ENCODE measurements at places on chromosomes 1 and 21.

DNA sequence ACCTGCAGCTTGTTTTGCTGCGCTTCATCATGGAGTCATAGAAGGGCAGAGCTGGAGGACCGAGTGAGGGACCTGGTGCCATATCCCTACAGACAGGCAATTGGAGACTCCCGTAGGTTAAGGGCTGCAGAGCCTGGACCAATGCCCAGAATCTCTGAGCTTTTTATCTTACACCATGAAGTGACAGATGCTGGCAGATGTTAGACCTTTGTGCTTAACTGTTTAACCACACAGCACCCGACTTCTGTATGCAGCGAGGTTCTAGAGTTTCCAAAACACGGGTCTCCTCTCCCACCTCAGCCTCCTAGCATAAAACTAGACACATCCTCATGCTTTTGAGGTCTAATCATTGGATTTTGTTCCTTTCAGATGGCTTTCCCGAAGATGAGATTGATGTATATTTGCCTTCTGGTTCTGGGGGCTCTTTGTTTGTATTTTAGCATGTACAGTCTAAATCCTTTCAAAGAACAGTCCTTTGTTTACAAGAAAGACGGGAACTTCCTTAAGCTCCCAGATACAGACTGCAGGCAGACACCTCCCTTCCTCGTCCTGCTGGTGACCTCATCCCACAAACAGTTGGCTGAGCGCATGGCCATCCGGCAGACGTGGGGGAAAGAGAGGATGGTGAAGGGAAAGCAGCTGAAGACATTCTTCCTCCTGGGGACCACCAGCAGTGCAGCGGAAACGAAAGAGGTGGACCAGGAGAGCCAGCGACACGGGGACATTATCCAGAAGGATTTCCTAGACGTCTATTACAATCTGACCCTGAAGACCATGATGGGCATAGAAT is 47.6 kb downstream of the B3GALT5 start:
- DNase-seq = no peak

DNA sequence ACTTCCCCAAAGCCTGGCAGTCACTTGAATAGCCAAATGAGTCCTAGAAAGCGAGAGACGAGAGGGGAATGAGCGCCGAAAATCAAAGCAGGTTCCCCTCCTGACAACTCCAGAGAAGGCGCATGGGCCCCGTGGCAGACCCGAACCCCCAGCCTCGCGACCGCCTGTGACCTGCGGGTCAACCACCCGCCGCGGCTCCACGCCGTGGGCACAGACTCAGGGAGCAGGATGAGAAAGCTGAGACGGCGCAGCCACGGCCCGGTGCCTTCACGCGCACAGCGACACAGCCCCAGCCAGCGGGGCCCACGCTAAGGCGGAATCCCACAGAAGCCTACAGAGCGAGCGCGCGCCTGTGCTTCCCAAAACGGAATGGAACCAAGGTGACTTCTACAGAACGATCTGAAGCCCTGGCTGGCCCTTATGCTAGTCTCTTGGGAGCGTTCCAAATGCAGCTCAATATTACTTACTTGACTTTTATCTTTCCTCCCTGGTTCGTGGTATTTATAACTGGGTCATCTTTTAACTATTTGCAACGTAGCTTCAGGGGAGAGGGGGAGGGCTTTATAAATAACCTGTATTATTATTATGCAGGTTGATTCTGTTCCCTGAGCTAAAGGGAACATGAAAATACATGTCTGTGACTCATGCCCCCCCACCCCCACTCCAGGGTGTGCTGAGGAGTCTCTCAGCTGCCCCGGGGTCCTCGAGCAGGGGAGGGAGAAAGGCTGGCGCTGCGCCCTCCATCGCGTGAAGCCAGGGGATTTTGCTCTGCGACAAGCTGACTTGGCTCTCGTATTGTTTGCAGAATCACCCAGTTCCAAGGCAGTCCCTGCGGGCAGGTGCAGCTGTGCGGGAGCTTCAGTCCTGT is 1.7 kb downstream of the TSPEAR start:
- peak; percentile 33 for DNase-seq

DNA sequence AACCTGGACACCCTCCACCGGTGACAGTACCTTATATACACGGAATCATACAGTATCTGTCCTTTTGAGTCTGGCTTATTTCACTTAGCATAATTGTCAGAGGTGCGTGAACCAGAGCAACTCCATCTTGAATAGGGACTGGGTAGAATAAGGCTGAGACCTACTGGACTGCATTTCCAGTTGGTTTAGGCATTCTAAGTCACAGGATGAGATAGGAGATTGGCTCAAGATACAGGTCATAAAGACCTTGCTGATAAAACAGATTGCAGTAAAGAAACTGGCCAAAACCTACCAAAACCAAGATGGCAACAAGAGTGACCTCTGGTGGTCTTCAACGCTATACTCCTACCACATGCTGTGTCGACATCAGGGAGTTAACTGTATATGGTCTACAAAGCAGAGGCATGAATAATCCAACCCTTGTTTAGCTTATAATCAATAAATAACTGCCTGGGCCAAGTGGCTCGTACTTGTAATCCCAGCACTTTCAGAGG is 1.4 kb upstream of the FDPS start:
- peak; percentile 22 for DNase-seq

- DNase-seq = no peak
These were observed 66.2 kb downstream of the MRPL39 start for GRCh38 chr21:25541042-25541441.

- DNase-seq = no peak
These were observed 24.4 kb downstream of the DIPK1A start for GRCh38 chr1:92936865-92937264.

DNA sequence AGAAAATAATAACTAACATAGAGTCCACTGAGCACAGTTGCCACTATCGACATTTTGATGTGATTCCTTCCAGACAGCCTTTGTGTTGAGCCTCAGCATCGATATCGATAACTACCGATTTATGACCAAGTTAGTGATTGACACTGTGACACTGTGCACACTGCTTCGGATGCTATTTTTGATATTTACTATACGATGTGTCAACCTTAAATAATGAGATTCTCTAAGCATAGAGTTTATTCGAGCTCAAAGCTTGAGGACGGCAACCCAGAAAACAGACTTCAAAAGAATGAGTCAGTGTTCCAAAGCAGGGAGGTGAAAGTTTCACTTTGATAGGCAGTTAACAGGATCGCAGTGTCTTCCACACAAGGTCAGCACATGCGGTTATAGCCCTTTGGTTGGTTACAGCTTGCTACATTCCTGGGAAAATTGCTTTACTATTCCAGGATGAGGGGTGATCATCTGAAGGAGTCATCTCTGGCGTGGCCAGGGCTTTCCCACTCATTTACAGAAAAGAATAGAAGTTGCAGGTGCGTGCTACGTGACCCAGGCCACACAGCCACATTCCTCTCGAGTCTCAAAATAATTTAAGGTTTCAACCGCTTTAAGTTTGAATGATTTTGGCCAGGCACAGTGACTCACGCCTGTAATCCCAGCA is 53.6 kb upstream of the EFHD2 start:
- DNase-seq = no peak

- no peak for DNase-seq
These were observed 132.3 kb upstream of the WNT4 start for GRCh38 chr1:22275167-22275566.

DNA sequence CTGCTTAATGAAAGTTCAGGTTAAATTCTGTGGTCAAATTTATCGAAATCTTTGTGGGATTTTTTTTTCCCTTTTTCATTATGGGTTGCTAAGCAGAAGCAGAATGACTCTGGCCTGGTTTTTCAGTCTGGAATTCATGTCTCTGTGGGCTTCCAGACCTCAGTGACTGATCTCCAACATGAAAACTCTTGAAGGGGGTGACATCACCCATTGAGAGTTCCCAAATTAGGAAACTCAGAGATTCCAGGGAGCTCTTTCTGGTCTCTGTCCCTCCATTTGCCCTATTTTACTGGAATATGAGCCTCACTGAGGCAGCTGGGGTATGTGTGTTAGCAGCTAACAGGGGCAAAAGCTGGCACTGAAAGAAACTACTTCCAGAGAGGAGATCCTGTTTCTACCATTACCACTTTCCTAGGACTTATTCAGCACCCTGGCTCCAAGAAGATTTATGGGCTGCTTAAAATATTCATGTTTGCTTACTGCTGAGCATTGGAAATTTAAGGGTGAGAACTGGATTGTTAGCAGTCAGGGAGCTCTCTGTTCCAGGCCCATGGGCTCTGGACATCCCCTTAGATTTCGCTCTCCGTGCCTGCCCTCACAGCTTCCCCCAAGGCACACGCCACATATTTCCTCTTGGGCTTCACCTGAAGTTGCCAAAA is 203.4 kb upstream of the SPAG17 start:
- no peak for DNase-seq

DNA sequence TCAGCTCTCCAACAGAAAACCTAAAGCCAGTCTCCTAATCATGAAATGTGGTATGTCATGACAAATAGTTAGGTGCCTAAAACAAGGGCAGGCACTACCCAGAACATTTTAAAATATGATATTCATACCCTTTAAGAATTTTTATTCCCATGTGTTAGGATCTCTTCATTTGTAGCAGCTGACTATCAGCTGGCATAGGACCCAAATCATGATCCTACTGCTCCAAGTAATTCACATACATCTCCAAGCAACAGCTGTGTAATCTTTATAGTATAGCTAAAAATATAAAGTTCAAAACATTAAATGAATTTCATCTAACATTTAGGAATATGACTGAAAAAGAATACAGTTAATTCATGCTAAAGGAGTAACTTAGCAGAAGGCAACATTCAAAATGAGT is 57.5 kb downstream of the ENAH start:
- DNase-seq = no peak

- no peak for DNase-seq
These were observed 61.4 kb upstream of the PTGS2 start for GRCh38 chr1:186741640-186742039.

- no peak for DNase-seq
These were observed 423.5 kb downstream of the CAMTA1 start for GRCh38 chr1:7208647-7209180.

GRCh38 chr1:34924759-34925555 is 4.5 kb downstream of the DLGAP3 start:
- DNase-seq = peak; percentile 79

GRCh38 chr1:60245324-60245723 is 171.8 kb upstream of the C1orf87 start:
- DNase-seq = no peak

DNA sequence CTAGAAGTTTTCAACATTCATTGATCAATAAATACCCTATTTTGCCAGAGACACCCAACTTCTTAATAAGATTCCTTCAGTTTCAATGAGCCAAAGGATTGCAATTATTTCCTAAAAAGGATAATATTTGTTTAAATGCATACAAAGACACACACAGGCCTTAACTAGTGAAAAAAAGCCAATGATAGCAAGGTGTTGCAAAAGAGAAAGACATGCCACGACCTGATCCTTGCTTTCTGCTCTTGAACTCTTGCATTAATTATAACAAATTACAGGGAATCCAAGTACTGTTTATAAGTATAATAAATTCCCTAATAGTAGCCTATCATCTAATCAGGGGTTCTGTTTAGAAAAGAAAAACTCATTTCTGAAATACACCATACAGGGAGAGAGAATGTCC is 131.1 kb downstream of the PTPN14 start:
- DNase-seq = no peak

DNA sequence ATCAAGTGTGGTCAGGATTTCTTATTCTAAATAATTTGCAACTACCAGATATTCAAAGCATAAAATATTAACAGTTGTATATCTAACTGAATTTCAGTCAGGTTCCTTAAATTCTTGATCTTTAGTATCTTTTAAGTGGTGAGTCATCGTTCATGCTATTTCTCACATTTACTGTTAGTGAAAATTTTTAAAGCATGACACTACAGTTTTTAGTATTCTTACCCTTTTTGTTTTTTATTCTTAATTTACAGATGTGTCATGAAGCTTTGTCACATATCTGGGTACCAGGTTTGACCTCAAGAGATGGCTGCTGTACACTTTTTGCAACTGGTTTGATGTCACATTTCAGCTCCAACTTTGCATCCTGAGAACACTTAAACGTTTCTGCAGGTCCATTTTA is 12.7 kb downstream of the AKIRIN1 start:
- no peak for DNase-seq

DNA sequence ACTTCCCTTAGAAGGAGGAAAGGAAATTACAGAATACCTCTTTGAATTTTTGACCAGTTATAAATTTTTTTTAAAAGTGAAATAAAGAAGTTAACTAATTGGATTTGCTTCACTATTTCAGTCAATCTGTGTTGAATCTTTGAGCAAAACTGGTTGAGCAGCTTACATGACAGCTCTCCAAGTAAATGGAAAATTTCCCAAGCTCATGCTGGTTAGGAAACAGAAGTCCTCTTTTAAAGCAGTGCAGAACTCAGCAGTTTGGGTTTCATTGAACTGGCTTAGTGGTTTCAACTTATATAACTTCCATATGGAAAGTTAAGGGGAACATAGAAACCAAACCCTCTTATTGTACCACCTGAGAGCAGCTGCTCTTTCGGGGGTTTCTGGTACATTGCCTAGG is 250.5 kb downstream of the PDE4B start:
- DNase-seq = no peak

- DNase-seq = no peak
These were observed 24.4 kb downstream of the VASH2 start for GRCh38 chr1:212974711-212975110.

GRCh38 chr1:27832762-27833161 is 2.2 kb downstream of the PPP1R8 start:
- no peak for DNase-seq

Data from activated CD4-positive, alpha-beta T cell treated with anti-CD3 and anti-CD28 coated beads for 36 hours (primary cell).